ENCODE measurements at places on chromosomes 12 and 14. TPM values are rescaled to one million over a fixed set of nuclear protein-coding genes. Genes with fewer than 3 reads are reported as not detected.

DNA sequence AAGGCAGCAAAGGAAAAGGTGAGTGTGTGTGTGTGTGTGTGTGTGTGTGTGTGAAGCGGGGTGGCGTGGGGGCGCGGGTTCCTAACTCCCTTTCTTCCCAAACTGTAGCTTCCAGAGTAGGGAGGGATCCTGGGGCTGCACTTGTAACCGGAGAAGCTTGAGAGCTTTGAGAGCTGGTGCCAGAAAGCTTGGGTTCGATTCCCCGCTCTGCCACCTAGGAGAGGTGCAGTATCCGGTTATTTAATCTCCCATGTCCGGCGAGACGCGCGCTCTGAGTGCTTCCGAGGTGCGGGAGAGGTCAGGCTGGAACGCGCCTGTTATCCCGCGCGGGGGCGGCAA lies 7.2 kb upstream of the RACGAP1 start:
- DNase-seq: no peak

- DNase-seq: no peak
These were observed 204.0 kb downstream of the DAD1 start for GRCh38 chr14:22384974-22385526.

ERH gene
- 65.6 TPM for total RNA-seq

- DNase-seq: peak; percentile 89
These were observed 914 bp upstream of the CCND2 start for GRCh38 chr12:4272424-4273272.

DNA sequence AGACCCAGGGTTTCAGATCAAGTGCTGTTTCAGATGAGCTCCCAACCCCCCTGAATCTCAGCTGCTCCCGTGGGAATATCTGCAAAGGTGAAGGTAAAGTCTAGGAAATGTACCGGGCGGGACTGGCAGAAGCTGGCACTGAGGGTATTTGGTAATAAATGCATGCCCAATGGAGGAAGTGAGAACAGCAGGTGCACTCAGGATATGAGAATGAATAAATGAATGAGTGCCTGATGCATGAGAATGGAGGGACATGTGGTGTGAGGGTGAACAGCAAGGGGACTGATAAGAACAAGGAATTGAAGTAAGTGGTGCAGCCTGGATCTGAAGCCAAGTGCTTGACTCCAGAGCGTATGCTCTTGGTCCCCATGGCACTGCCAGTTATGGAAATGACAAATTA lies 11.6 kb downstream of the RAPGEF3 start:
- no peak for DNase-seq

- peak; percentile 72 for DNase-seq
These were observed 85.6 kb upstream of the DIO3 start for GRCh38 chr14:101475456-101476257.

DNA sequence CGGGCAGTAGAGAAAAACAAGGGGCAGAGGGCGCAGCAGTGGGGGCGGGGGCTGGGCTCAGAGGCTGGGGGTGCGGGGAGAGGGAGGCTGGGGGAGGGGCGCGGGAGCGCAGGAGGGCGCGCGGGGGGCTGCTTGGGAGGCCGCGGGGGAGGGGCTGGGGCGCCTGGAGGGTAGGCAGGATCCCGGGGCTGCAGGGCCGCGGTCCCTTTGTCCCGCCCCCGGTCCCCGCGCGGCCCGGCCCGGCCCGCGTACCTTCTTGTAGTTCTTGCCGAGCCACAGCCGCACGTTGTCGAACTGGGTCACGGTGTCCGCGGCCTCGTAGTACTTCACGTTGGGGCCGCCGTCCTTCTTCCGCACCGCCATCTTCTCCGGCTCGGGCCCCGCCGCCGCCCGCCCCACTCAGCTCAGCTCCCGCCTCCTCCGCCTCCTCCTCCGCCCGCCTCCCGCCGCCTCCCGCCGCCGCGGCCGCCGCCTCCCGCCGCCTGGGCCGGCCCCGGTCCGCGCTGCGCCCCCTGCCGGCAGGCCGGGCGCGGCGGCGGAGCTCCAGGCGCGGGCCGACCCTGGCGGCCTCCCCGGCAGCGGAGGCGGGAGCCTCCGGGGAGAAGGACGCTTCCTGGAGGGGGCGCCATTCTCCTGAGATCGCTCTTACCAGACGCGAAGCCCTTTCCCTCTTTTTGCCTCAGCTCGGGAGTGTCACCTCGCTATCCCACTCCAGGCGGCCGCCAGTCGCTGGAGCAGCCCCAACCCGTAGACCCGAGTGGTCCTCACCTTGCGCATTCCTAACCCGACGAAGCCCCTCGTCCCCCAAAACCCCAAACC lies at the start of gene SMARCC2:
Gene SMARCC2 (minus strand): TSS at position 385 of the 819 bp plus-strand sequence. CDS start 22 bp downstream, at position 363.
- DNase-seq: peak; percentile 95

MYO1H gene
- not detected for total RNA-seq

- DNase-seq: no peak
These were observed 49.8 kb downstream of the CNTN1 start for GRCh38 chr12:40742041-40742440.

DNA sequence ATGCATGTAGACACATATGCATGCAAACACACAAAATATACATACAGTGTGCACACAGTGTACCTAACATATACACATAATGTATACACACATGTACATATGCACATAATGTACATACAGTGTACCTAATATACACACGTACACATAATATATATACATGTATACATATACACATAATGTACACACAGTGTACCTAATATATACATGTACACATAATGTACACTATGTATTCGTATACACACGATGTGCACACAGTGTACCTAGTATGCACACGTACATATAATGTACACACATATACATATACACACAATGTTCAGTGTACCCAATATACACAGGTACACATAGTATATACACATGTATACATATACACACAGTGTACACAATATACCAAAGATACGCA lies 70.0 kb downstream of the DNAH10 start:
- no peak for DNase-seq

GRCh38 chr12:63007726-63008125 lies 72.8 kb upstream of the PPM1H start:
- DNase-seq: no peak

- no peak for DNase-seq
These were observed 10.8 kb upstream of the TCTN2 start for GRCh38 chr12:123659996-123660727.

DNA sequence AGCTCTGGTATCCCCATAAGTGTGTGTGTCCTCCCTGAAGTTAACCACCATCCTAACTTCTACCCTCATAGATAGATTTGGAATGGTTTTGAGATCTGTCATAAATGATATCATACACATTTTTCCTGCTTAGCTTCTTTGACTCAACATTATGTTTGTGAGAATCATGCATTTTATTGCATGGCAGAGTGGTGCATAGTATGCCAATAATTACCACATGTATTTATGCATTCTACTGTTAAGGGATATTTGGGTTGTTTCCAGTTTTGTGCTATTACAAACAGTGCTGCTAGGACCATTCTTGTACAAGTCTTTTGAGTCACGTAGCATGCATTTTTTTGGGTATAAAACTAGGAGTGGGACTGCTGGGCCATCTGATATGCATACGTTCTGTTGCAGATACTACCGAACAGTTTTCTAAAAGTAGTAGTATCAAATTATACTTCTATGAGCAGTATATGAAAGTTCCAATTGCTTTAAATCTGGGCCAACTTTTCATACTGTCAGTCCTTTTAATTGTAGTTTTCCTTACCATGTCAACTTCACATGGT lies 13.4 kb downstream of the GRIP1 start:
- DNase-seq: no peak

DNA sequence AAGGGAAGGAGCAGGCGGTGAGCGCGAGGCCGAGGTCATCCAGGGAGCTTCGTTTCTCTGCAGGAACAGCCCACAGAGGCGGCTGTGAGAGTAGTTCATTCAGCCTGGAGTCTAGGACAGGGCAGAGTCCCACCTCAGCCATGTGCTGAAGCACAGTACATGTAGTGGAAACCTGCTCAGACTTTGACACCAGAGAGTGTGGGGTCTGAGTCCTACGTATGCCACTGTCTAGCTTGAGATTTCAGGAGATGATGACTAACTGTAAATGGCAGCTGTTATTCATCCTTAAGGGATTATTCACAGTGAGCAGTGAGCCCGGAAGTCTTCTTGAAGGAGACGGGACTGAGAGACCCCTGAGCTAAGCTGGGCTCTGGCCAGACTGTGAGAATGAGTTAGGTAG lies 938 bp upstream of the SLC6A13 start:
- no peak for DNase-seq

DNA sequence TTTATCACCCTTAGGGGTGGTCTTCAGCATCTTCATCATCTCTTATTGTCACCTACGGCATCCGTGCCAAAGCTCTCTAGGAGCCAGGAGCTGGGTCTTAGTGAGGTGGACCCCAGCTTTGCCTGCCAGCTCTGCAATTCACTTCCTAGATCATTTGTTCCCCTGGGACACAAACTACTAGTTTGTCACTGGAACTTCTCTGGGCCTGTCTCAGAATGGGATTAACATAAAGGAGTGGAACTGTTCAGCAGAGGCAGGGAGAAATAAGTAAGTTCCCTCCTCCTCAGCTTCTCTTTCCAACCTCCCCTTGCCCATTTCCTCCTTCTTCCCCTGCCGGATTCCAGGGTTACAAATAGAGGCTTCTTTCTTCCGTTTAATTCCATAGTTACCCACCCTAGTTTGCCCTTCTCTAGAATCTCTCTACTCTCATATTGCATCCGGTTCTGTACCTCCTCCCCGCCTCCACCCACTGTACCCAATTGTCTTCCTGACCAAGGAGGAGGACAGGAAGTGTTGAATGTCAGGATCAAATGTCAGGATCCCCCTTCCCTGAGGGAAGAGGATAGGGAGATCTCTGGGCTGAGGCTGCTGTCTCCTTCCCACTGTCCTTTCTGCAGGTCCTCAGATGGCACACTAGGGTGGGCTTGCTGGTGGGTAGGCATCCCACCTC lies 25.0 kb downstream of the LARP4 start:
- DNase-seq: no peak

DNA sequence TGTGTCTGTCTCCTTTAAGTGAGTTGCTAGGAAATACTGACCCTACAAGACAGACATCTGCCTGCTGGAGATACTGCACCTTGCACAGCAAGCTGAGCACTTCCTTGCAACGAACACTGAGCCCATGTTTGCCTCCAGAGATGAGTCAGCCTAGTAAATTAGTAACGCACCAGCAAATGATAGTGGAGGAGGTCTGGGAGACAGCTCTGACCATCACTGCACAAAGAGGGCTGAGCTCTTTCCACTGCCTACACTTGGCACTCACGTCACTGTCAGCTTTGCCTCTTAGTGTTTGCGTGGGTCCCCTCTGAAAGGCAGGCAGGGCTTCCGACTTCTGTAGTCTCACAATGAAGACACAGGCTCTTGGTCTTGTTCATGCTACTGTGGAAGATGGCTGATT lies 109.0 kb downstream of the APAF1 start:
- no peak for DNase-seq

DNA sequence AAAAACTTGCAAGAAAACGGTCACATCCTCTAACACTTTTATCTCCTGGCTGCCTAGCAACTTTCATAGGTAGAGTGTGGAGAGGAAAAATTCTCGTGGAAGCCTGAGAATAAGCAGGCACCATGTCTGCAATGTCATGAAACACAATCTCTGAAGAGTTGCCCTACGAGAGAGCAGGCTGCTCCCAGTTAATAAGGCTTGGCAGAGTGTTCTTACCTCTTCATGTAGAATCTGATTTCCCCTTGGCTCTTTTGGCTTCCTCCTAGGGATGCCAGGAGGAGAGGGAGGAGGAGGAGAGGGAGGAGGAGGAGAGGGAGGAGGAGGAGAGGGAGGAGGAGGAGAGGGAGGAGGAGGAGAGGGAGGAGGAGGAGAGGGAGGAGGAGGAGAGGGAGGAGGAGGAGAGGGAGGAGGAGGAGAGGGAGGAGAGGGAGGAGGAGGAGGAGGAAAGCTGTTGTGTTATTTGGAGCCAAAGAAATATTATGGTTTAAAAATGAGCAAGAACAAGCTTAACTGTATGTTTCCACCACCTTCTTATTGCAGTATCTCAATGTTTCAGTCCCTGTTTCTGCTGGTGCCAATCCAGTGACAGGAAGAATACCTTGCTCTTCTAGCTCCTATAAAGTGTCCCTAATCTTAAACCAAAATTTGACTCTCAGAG lies 52.9 kb downstream of the EGLN3 start:
- no peak for DNase-seq

PRICKLE1 gene
- 12.2 TPM for total RNA-seq

DNA sequence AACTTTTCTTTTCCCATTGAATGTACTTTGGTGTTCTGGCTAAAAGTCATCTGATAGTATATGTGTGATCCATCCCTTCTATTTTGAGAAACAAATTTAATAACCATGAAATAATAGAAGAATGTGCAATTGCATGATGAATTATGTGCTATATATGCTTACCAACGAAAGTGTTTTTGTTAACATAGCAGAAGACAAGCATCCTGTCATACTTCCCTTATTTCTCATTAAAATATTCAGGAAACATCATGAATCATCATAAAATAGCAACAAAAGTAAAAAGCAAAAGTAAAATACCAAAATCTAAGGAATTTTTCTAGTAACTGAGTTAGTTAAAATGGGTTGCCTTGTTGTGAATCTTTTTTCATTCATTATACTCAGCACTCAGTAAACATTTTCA lies 409.0 kb upstream of the PDE3A start:
- no peak for DNase-seq

GRCh38 chr14:34794941-34795340 lies 80.2 kb downstream of the BAZ1A start:
- DNase-seq: no peak

GRCh38 chr14:86940106-86940505 lies 1052.9 kb downstream of the GALC start:
- DNase-seq: no peak

DNA sequence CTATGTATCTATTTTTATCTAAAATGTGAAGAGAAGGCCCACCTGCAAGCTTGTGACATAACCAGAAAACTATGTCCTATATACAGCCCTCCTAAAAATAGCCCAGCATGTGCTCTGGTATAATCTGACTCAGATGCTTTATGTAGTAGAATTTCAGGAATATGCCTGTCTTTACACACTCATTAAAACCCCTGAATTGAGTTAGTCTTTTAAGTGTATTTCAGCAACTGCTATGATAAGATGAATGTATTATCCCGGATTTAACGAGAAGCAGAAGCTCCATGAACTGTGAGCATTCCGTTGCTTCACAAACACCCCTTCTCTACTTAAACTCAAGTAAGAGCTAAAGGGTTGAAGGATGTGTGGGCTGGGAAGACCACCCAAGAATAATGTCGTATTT lies 89.9 kb upstream of the PRICKLE1 start:
- DNase-seq: no peak

GRCh38 chr14:39393289-39393688 lies 38.9 kb downstream of the FBXO33 start:
- no peak for DNase-seq

DNA sequence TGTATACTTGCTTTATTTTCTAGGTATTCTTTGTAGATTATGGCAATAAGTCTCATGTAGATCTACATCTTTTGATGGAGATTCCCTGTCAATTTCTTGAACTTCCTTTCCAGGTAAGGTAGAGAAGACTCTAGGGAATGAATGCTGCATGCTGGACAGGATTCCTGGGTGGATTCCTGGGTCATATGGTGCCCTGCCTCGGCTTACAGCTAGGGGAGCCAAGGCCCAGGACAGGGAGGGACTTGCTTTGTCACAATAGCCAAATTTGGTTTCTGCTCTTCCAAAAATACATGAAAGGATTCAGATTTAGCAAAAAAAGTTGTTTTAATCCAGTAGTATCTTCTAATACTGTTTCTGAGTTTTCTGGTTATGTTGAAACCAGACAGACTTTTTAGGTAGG lies 59.5 kb upstream of the ASPG start:
- DNase-seq: no peak

- no peak for DNase-seq
These were observed 114.9 kb downstream of the ANO2 start for GRCh38 chr12:5830111-5830510.

- no peak for DNase-seq
These were observed 136.9 kb downstream of the ITPR2 start for GRCh38 chr12:26696048-26696612.

ACOT6 gene
- not detected for total RNA-seq

- DNase-seq: no peak
These were observed 174.9 kb upstream of the FAR2 start for GRCh38 chr12:28974166-28974565.

ZDHHC22 gene
- 0.49 TPM for total RNA-seq
